Right renal pelvis (tissue), 4 donors: ENCODE measurements at places on chromosomes 2 and 18.

GRCh38 chr2:40725950-40726349 is 274.1 kb upstream of the SLC8A1 start:
- DNase-seq = no peak

DNA sequence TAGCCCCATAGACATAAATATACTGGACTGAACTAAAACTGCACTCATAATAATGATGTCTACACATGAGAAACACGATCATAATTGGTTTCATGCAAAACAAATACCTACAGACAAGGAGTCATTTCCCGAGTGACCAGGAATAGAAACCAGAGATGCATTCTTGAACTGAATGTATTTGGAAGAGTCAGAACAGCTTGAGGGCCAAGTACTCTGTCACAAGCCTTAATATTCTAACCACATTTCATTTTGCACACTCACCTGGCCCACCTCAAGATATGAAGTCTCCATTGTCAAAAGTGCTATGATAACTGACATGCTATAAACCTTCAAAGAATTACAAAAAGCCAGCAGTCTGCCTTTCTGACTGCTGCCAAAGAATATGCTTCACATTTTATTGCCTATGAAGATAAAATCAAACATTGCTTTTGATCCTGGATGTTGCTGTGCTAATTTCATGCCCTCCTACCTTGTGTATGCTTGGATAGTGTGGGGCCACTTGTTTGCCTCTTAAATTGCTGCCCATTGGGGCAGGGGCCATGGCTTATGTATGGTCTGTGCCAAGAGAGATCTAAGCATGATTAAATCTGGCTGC is 18.9 kb upstream of the ASAP2 start:
- DNase-seq = no peak

GRCh38 chr2:12313445-12314126 is 403.1 kb upstream of the TRIB2 start:
- no peak for DNase-seq

DNA sequence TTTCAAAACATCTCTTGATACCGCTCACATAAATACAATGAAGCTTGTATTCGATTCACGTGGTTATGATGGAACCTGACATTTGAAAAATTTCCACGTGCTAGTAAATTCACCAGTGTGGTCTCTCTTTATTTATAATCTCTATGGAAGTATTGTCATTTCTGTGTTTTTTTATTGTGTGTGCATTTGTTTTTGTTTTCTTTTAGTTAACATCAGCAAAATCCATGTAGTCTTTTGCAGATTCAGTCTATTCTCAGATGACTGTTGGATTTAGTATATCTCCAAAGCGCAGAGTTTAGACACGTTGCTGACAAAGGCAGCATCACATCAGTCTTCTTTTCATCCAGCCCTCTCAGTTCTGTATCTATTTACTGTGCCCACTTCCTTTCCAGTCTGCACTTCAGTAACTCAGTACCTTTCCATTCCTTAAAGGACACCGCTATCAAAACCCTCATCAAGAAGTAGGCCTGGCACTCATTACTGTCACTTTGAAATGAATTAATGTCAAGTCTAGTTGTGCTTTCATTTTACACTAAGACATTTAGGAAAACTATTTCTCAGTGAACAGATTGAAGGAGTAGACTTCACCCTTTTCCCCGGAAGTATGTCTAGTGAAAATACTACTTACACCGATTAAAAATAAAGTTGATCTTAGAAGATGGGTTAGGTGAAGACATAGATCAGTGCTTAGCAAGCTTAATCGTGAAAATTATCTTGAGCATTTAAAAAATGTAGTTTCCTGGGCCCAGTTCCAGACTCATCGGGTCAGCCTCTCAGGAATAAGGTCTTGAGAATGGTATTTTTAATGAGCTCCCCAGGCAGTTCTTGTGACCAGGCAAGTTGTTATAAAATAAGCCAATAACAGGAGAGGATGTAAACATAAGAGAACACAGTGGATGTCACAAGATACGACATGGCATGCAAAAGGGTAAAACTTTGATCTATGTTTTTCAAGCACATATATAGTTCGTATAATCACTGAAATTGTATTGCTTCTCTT is 506.8 kb upstream of the ZEB2 start:
- no peak for DNase-seq

DNA sequence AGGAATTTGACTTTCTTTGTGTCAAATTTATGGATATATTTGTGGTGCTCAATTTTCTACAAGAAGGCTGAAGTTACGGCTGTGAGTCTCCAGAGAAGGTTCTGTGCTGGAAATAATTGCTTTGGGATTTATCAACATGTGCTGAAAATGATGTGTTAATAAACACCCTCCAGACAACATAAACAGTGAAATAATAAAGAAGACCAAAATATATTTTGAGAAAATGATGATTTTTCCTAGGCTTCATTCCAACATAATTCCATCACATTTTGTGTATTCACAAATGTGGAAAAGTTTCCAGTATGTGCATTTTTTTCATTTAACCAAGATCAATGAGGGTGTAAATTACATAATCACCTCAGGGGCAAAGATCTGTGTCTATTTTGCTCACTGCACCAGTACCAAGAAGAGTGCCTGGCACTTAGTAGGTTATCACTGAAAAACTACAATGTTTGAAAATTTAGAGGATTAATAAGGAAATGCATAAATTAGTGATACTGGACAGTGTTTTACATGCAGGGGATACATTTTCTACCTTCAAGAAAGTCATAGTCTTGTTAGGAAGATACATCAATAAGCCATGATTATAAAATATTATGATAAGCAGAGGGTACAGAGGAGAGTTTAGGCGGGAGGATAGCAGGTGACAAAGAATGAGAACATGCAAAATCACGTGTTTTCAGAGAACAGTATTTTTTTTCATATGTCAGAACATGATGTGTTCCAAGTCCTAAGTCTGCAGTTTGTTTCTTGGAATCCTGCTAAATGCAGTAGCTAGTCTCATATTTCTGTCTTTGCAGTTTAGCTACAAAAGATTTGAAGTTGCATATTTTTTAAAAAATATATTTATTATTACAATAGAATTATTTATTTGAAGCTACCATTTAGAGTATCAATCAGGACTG is 127.6 kb upstream of the DLGAP1 start:
- no peak for DNase-seq

- DNase-seq = no peak
Measured at GRCh38 chr2:238515377-238515776, 88.7 kb downstream of the ASB1 start.

DNA sequence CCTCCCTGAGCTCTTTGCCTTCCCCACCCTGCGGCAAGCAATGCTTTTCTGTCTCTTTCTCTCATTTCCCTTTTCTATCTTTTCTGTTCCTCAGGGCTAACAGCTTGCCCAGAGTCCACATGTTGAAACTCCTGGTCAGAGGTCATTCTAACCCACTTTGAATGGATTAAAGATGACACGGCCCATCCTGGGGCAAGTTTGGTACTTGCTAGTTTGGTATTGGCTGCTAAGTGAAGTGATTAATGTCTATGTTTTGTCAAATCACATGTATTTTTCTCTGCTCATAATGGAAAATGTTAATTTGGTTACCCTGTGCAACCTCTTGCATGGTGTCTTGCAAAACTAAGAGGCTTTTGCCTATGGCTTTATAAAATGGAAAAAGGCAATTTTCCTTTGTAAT is 960.2 kb downstream of the CNTNAP5 start:
- no peak for DNase-seq

DNA sequence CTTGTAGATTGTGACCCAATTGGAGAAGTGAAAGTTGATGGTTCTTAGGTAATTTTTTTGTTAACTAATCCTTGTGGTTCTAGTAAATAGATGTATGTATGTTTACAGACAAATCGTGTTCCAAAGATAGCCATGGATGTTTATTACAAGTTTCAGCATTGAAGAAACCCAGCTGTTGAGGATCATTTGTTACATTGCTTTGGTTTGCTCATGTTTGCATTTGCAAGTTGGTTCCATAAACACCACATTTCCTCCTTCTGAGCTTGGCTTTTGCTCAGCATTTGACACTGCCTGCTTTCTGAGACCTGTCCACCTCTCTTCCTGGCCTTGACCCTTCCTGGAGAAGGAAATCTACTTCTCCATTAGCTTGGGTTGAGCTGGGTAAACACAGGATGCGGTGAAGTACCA is 1.8 kb upstream of the CCDC68 start:
- no peak for DNase-seq

GRCh38 chr2:191757208-191757607 is 79.3 kb downstream of the NABP1 start:
- DNase-seq = no peak

- no peak for DNase-seq
Measured at GRCh38 chr2:1340141-1340512, 73.1 kb upstream of the TPO start.

- DNase-seq = no peak
Measured at GRCh38 chr18:69980982-69981804, 33.5 kb upstream of the CD226 start.
